ENCODE measurements at places on chromosomes 6 and 20. TPM values are rescaled to one million over a fixed set of nuclear protein-coding genes. Genes with fewer than 3 reads are reported as not detected.

The HINT3 gene
- total RNA-seq = 25.5 TPM

The BANF2 gene
- not detected for total RNA-seq

The TDRD6 gene
- total RNA-seq = 0.08 TPM

The GSTA3 gene
- not detected for total RNA-seq

The C6orf132 gene
- 18.9 TPM for total RNA-seq

The AGER gene
- 2.7 TPM for total RNA-seq

The CALHM5 gene
- 0.34 TPM for total RNA-seq

The JAG1 gene
- total RNA-seq = 132 TPM

DNA sequence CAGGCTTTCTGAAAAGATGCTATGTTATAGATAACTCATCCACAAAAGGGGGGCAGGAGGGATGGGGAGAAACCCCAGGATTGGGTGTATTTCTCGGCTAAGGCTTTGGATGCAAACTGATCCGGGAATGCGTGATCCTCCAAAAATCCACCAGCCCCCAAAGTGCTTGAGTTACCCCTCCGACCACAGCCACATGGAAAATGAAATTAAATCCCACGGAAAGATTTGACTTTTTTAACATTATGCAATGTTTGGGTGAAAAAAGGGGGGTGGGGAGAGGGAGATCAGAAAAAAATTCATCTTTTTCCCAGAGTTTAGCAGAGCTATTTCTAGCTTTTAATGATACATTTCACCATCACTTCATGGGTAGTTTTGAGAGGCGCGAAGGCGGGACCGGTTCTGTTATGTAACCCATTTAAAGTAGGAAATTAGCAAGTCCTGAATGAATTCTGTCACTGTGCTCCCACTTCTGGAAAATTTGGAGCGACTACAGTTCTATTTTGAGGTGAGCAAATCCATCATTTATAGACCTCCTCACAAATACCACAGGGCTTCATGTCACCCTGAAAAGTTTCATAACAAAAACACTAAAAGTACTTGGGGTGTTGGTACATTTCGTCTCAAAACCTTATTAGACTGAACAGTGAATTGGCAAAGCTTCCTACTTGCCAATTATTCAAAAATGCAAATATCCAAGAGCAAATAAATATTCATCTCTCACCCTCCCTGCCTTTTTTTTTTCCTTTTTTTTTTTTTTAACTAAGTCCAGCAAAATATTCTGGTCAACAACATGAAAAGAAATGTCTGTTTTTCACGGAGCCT, 51.9 kb upstream of the NFATC2 start:
- DNase-seq = no peak

DNA sequence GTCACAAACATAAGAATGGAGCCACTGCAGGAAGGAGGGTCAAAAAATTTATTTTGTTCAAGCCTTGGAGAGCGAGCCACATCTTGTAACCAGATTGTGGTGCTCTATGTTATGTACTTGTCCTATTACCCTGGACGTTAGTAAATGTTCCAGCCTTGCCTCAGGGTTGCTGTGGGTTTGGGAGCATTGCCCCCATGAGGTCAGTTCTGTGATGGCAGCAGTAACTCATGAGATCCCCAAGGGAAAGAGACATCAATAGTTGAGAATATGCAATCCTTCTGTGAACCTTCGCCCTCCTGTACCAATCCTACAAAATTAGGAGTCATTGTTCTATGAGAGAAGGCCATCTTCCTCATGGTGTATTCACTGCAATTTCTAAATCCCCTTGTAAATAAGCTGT, 16.4 kb upstream of the CFAP206 start:
- DNase-seq = no peak

DNA sequence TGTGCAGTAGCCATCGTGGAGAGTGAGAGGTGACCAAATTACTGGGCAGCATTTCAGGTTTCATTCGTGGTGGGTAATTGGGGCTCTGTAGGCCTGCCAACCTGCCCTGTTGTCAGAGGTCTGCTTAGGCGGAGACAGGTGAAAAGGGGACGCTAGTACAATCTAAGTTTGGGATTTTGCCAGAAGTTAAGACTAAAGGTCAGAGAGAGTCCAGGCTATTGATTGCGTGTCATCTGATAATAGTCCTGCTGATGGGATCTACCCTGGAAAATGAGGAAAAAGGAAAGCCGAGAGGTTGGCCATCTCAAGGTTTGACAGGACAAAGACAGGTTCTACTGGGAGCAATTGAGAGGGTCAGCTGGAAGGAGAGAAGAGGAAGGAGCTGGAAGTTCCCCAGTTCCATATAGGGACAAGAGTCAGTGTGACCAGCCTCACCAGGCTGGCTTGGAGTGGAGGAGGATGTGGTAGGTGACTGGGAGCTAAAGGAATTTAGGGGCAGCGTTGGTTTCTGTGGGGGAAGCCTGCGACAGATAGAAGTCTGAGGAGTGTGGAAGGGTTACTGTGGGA, 10.9 kb downstream of the ARFGEF2 start:
- no peak for DNase-seq

GRCh38 chr6:37365791-37366190, 12.0 kb downstream of the RNF8 start:
- DNase-seq = no peak

DNA sequence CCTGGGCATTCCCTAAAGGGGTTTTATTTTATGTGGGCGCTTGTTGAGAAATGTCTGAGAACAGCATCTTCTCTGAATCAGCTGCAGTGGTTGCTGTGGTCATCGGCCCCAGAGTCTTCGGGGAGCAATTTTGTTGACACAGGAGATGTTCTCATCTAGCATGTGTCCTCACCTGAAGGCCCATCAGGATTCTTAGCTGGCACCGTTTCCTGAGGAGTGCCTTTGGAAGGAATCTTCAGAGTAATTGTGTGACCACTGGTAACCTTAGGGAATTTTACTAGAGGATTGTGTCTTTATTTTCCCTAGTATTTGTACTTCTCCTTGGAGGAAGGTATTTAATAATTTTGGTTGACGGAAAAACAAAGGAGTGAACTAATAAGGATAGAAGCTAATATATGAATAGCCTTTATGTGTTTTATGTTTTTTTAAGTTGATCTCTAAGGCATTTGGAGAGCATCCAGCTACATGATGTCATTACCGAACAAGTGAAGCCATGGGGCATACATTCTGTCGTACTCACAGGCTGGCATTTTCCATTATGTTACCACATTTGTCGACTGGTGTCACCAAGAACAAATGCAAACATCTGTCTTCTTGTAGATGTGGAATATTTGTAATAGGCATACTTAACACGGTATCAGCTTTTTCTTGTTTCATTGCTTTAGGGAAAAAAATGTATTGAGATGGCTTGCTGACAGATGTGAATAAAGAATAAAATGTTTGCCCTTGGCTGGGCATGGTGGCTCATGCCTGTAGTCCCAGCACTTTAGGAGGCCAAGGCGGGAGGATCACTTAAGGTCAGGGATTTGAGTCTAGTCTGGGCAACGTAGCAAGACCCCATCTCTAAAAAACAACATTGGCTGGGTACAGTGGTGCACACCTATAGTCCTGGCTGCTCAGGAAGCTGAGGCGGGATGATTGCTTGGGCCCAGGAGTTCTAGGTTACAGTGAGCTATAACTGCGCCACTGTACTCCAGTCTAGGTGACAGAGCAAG, 41.9 kb downstream of the TULP4 start:
- no peak for DNase-seq
